ENCODE measurements at places on chromosomes 11 and 22. TPM values are rescaled to one million over a fixed set of nuclear protein-coding genes. Genes with fewer than 3 reads are reported as not detected.
A peak's percentile ranks its signal among the peaks of the same experiment; 100 is the strongest.

The OR8D4 gene
- not detected for total RNA-seq

DNA sequence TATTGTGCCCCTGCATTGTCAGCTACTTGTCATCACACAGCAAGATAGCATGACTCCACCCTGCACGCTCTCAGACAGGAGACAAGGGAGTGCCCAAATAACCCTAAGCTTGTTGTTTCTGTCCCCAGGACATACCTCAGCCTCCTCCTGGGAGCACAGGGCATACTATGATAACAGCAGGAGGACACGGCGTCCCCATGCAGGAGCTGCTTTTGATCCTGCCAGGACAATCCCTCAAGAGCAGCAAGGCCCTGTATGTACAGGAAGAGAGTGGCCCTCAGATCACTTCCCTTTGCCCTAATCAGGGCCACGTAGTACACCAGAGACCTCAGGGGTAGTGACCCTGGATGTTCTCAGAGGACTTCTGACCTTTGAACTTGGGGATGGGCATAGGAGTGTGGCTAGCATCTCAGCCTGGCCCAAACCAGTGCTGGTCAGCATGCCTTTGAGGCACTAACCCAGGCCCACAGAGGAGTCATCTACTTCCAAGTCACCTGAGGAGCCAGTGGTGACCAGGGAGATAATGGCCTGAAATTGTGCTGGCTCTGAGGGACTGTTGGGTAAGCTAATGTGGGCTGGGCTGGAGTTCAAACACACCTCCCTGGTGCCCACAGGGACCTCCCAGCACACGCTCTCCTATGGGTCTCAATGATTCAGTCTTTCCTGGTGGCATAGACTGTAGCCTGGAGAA lies 9.2 kb downstream of the APOA4 start:
- no peak for DNase-seq
- H3K36me3 ChIP-seq = no peaks in the 10 kb centered on the region
- H3K27ac ChIP-seq = no peak overlapping the region
- H3K4me1 ChIP-seq = no peaks in the 10 kb centered on the region
- H3K4me3 ChIP-seq = no peak overlapping the region

The CPT1A gene
- total RNA-seq = 84.4 TPM

The BTBD18 gene
- total RNA-seq = not detected

DNA sequence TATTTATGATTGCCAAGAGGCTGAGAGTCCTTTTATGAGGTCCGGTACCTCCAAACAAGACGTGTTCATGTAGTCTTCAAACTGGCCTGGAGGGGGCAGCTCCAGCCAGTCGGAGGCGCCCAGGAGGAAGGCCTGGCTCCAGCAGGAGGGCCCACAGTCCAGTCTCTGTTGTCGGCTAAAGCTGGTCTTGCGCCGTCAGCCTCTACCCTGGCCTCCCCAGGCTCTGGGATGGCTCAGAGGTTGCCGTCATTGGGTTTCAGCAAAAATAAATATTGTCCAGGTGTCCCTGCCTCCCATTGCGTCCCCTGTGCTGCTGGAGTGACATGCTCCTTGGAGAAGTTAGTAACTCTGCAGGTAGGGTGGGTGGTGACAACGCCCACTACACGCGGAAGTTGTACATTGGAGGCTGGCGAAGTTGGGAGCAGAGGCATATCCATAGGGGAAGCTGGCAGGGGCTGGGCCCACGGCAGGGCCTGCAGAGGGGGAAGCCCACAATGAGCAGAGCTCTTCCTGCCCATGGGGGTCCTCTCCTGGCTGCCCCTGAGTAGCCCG lies 1.0 kb upstream of the SLC25A1 start:
- H3K27ac ChIP-seq = peak overlapping the region; percentile 91
- H3K4me3 ChIP-seq = peak overlapping the region; percentile 92
- H3K27me3 ChIP-seq = no peaks in the 10 kb centered on the region
- H3K36me3 ChIP-seq = peaks cover 10% of the 10 kb centered on the region
- H3K4me1 ChIP-seq = peaks cover 35% of the 10 kb centered on the region

Data from heart right ventricle (tissue), 16 donors.